ENCODE measurements at places on chromosomes 12 and 14.

GRCh38 chr14:77036484-77037214 is 8.1 kb upstream of the IRF2BPL start:
- DNase-seq: peak; percentile 36

GRCh38 chr12:47973870-47974269 is 10.5 kb downstream of the TMEM106C start:
- DNase-seq: no peak

GRCh38 chr12:132686825-132687210 is 324 bp downstream of the POLE start:
- DNase-seq: no peak

DNA sequence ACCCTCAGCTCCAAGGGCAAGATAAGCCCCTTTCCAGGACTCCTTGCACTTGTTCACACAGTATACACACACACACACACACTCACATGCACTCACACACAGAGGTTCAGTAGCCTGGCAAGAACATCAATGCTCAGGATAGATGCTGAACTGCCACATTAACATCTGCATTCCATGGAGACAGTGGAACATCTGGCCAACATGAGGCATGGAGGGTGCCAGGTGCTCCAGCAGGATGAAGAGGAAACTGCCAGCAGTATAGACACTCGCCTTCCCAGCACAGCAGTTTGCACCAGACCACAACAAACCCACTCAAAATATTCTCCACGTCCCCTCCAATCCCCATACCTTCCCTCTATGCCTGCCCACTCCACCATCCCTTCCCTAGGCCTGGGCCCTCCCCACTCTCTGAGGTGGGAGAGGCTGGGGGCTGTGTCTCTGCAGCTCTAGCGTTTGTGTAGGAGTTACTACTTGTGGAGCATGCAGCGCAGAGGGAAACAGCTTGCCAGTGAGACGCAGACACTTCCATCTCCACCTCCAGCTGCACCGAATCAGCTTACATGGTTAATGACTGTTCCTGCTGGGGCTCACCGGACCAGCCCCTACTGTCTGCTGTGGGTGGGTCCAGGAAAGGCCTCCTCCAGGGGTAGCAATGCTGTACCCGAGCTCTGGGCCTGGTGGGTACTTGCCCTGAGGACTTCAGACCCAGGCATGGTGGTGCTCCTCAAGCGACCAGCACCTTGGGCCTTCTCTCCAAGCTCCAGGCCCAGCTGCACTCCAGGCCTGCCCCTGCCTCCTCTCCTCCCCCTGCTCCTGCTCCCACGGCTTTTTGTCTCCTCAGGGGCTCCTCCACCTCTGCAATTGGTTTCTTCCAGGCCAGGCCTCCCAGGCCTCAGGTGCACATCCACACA is 18.6 kb upstream of the PLEKHG3 start:
- no peak for DNase-seq

GRCh38 chr14:30572237-30572636 is 13.3 kb downstream of the G2E3 start:
- no peak for DNase-seq

- DNase-seq: peak; percentile 36
Measured at GRCh38 chr12:85237327-85237726, 42.7 kb upstream of the ALX1 start.

GRCh38 chr12:15691388-15691787 is 97.8 kb downstream of the EPS8 start:
- DNase-seq: no peak

DNA sequence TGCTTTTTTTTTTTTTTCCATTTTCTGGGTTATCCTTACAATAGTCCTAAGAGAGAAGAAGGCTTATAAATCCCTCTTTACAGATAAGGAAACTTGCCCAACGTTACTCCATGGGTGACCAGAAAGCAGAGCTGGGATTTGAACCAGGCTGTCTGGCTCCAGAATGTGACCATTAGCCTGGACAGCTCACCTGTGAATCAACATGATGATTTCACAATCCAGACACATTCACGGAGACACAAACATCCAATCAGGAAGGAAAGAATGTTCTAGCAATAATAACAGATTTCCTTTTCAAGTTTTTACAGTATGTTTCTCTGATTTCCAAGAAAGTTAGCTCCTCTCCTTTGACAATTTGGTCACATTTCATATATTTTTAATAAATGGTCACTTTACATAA is 118.3 kb downstream of the GALC start:
- DNase-seq: no peak

- DNase-seq: no peak
Measured at GRCh38 chr12:128583453-128583852, 240.3 kb downstream of the SLC15A4 start.

GRCh38 chr14:104333646-104334423 is 195.4 kb downstream of the KIF26A start:
- no peak for DNase-seq

- DNase-seq: no peak
Measured at GRCh38 chr12:116187151-116187511, 90.4 kb downstream of the MED13L start.

- peak; percentile 67 for DNase-seq
Measured at GRCh38 chr12:21607701-21608100, 3.1 kb upstream of the GYS2 start.

DNA sequence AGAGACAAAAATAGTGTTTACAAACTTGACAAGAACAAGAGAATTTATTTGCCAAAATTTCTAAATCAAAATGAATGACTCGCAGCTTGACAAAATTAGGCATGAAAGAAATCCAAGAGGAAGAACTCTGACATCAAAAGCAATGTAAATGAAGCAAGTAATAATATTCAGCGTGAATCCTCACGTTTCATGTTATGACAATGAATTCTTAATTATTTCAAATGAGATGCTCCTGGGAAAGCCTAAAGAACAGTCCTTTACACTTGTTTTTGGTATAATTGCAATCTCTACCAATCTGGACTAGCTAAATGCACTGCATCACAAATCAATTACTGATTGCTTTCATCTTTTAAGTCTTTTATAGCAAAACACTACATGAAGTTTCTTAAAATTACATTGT is 29.1 kb downstream of the PIK3C2G start:
- no peak for DNase-seq

- DNase-seq: no peak
Measured at GRCh38 chr14:70534904-70535303, at the start of gene ADAM20. ADAM20 (minus strand) TSS chr14:70535004; CDS start chr14:70524757, 10,247 bp downstream.

DNA sequence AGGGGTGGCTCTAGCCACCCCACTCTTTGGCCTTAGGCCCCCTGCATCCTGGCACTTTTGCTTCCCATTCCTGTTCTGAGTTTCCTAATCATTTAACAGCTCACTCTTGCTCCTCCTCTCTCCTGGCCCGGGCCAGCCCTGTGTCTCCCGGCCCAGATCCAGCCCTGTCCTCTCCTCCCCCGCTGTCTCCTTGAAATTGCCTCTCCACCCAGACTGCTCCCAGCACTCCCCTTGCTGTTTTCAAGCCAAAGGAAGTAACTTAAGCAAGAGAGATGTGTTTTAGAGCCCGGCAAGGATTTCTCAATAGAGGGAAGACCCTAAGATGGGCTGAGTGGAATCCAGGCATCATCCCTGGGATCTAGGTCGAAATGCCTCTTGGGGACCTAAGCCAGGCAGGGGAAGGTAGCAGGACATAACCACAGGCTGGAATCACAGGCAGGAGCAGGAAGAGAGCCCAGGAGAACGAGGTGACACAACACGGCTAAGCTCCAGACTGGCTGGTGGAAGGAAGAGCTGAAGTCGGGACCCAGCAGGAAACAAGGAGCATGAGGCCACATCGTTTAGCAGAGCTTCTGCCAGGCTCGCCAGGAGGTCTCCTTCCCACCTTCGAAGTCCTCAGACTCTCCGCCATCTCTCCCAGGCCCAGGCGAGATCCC is 2.0 kb upstream of the LRP1-AS start:
- DNase-seq: peak; percentile 86

DNA sequence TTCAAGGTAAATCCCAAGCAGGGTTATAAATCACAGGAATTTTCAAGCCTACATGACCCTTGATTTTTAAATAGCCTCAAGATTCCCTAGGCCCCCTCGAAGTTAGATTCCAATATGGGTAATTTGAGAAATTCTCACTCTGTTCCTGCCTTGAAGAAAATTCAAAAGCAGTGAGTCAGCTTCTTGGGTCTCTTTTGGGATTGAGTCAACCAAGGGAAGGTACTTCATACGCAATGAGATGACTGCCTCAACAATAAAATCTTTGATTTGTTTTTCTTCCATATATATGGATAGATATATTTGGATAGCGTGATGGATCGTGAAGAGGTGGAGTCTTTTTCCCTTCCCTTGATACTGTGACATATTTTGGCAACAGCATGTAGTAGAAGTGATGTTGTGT is 180.4 kb upstream of the ATP2B1 start:
- DNase-seq: peak; percentile 41

- DNase-seq: peak; percentile 10
Measured at GRCh38 chr12:125890366-125890905, 825.2 kb downstream of the AACS start.

DNA sequence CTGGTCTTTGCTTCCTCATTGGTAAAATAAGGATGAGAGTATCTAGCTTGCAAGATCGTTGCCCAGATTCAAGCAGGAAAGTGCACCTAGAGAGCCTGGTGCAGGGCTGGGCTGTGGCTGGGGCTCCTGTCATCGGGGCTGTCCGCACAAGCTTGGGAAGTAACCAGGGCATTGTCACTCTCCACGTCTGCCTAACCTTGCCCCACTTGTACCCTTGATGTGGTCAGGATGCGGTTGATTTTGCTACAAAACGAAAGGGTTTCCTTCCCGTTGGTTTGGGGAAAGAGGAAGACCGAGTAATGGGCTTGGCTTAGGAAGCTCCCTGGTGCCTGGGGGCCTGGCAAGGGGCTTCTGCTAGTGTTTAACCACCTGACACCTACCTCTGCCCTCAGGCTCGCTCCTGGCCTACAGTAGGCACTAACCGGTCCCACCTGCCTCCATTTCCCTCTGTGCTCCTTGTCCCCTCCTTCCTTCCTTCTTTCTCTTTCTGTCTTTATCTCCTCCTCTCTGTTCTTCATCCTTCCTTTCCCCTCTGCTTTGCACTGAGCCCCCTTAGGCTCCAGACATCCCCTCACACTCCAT is 21.8 kb downstream of the MVK start:
- DNase-seq: no peak

GRCh38 chr14:60684203-60684602 is 34.9 kb upstream of the SIX1 start:
- DNase-seq: no peak

- no peak for DNase-seq
Measured at GRCh38 chr12:69412655-69413054, 53.1 kb downstream of the YEATS4 start.

DNA sequence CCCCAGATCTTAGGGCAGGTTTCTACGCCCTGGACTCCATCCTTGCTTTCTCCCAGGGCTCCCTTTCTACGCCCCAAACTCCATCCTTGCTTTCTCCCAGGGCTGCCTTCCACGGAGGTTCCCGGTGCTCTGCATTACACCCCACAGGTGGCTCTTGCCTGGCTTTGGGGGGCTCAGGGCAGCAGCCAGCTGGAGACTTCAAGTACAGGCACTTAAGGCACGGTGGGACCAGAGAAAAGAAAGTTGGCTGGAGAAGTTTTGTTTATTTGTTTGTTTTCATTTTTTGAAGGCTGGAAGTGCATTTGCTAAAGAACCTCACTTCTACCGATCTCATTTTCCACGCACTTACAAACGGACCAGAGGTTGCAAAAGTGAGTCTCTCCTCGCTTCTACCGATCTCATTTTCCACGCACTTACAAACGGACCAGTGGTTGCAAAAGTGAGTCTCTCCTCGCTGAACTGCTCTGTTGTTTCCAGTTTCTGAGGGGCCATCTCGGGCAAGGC is 103.8 kb upstream of the MED13L start:
- DNase-seq: peak; percentile 64

GRCh38 chr12:128268379-128268995 is 1.5 kb downstream of the TMEM132C start:
- no peak for DNase-seq

DNA sequence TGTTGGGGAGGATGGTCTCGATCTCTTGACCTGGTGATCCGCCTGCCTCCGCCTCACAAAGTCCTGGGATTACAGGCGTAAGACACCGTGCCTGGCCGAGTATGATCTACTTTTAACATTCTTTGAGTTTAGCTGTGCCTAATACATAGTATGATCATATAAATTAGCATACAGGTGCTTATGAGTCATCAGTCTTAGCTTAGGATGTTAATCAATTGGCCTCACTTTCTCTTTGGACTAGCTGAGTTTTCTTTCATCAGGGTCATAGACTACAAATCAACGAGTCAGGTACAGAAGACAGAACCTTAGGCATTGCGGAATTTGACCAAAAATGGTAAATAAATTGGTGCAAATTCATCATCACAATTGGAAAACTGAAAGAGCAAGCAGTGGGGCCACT is 2.2 kb downstream of the SLC25A21 start:
- no peak for DNase-seq

DNA sequence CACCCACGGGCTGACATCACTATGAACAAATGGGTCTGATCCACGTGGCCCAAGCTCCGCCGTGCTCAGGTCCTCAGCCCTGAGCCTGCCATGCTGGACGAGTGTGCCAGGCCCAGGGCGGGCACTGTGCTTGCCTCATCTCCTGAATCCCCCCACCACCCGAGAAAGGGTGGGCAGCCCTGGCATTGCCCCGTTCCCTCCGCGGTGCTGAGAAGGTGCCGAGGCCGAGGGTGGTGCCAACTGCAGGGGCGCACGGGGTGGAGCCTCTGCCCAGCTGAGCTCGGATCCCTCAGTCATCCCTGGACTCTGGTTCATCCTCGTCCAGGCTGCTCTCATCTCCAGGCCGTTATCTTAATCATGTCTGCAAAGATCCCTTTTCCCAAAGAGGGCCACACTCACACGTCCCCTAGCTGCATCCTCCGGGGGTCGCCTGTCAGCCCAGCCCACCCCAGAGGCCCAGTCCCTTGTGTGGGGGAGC is 60.6 kb downstream of the NOC4L start:
- no peak for DNase-seq
